HEK293T (cell line): ENCODE measurements at places on chromosomes 4 and X.

DNA sequence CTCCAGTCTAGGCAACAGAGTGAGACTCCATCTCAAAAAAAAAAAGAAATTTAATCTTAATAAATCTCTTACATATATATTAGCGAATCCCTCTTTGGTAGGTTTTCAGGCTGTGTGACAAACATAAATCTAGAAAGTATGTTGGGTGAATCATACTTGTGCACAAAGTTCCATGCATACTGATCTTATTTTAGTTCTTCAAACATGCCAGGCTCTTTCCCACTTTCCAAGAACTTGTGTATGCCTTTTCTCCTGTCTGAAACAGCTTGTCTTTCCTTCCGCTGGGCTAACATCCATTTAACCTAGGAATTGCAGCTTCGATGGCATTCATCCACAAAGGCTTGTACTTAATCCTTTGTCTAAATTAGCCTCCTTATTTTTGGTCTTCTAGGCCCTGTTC lies 156.6 kb upstream of the CASK start:
- no peak for DNase-seq

GRCh38 chr4:24482871-24483270 lies 101.5 kb downstream of the DHX15 start:
- DNase-seq, result no peak

- DNase-seq, result no peak
These were observed 42.2 kb downstream of the SMARCA5 start for GRCh38 chr4:143555676-143556075.

- no peak for DNase-seq
These were observed 562.8 kb downstream of the FSTL5 start for GRCh38 chr4:161601011-161601410.

DNA sequence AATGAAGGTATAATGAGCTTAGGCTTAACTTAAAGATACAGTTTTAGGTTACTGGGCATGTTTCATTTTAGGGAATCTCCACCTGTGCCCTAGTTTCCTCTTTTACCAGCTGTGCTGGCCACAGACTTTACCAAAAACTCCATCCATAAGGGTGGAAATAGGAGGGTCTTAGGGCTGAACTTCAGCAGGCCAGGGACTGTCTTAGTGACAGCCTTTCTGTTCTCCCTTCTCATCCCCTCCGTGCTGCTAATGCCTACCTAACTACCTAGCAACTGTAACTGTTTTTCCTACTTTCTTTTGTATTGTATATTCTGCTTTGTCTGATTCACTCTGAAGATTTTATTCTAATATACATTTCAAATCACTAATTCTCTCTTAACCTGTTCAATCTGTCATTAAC lies 1375.3 kb downstream of the PCDH18 start:
- DNase-seq, result no peak

DNA sequence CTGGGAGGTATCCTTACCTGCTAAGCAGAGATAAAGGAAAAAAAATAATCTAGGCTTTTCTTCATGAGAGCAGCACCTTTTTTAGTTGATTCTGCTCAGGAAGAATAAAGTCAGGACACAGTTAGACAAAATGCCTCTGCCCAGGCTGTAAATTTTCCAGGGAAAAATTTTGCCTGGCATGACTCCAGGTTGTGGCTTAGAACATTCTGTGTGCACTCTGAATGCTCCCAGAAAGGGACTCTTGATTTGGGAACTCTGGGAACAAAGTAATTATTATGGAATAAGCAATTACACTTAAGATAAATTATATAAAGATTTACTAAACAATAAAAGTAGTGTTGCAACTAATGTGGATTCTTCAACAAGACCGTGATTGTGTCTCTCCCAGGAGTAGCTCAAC lies 826.2 kb upstream of the TENM3 start:
- no peak for DNase-seq

- DNase-seq, result no peak
These were observed 489.7 kb upstream of the CNKSR2 start for GRCh38 chrX:20884565-20884964.

DNA sequence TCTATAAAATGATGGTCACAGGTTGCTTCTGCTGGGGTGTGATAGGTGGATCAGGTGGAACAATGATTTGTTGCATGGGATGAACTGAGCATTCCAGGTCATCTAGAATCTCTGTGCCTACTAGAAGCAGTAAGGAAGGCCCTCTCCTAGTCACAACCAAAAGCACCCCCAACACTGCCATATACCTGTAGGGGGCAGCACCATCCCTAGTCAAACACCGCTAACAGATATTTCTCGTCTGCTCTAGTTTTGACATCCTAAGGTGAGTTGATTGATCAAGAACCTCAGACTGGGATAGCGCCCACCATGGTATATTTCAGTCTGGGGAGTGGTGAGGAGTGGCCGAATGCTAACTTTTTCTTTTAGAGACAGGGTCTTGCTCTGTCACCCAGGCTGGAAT lies 160.2 kb downstream of the NHS start:
- peak; percentile 61 for DNase-seq

DNA sequence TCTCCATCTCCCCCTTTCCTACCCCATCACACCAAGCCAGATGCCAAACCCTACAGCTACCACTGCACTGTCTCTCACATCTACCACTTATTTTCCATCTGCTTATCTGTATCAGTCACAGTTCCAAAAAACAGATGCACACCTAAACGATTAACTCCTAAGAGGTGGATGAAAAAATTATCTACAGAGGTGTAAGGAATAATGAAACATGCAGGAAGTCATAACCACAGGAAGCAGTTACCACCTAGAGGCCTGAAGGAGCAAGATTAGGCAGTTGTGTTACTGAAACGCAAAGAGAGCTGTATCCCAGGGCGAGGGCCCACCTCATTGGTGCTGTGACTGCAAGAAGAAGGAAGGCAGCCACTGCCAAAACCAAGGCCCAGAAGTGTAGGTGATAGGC lies 87.8 kb upstream of the FAM241A start:
- no peak for DNase-seq

GRCh38 chrX:150544835-150545770 lies 23.3 kb upstream of the MTM1 start:
- DNase-seq, result no peak

DNA sequence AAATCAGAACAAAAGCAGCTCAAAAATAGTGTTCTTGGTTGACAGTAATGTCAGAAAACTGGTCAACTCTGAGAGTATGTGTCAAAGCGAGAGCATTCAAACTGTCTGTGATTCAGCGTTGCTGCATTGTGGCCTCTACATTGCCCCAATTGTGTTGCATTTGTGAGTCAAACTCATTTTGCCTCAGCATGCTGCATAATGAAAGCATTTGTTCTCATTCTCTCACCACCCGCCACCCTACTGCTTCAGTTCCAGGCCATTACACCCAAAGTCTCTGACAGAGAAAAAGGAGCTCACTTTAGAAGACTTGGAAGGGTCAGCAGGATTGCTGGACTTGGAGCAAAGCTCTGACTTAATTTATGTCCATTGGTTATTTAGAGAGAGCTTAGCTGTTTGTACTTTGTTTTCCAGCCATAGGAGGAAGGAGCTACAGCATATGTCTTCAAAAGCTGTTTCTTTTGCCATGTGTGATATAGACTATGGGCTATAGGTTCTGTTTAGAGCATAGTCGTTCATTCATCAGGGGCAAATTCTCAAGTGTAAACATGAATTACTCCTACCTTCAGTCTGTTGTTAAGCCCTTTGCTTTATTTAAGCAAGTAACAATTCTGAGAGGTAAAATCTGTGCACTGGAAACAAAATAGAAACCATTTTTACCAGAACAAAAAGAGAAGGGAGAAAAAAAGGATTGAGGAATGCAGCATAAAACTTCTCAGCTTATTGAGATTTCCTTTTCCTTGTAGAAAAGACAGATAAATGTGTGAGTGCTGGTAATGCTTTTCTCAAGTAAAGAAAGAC lies 153.4 kb upstream of the ANK2 start:
- DNase-seq, result no peak

GRCh38 chr4:48780865-48781214 lies 761 bp upstream of the FRYL start:
- DNase-seq, result no peak

- DNase-seq, result no peak
These were observed 112.9 kb upstream of the C1QTNF7 start for GRCh38 chr4:15314974-15315373.

DNA sequence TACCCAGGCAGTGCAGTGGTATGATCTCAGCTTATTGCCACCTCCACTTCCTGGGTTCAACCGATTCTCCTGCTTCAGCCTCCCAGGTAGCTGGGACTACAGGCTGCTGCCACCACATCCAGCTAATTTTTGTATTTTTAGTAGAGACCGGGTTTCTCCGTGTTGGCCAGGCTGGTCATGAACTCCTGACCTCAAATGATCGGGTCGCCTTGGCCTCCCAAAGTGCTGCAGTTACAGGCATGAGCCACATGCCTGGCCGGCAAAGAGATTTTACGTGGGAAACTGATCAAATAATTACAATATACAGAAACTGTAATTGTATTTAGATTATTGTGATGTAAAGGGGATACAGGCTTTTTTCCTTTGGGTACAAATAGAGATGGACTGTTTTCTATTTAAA lies 33.7 kb downstream of the RBPJ start:
- no peak for DNase-seq

DNA sequence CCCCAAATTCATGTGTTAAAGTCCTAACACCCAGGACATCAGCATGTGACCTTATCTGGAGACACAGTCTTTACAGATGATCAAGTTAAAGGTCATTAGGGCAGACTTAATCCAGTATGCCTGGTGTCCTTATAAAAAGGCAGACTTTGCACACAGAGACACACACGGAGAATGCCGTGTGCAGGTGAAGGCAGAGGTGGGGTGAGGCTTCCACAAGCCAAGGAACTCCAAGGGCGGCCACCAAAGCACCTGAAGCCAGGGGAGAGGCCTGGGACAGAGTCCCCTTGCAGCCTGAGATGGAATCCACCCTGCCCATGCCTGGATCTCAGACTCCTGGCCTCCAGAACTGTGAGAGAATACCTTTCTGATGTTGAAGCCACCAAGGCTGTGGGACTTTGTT lies 26.1 kb upstream of the SORCS2 start:
- no peak for DNase-seq

- no peak for DNase-seq
These were observed 11.7 kb upstream of the CLDN34 start for GRCh38 chrX:9955506-9955905.

GRCh38 chr4:176443117-176443516 lies 123.4 kb downstream of the SPCS3 start:
- DNase-seq, result no peak

DNA sequence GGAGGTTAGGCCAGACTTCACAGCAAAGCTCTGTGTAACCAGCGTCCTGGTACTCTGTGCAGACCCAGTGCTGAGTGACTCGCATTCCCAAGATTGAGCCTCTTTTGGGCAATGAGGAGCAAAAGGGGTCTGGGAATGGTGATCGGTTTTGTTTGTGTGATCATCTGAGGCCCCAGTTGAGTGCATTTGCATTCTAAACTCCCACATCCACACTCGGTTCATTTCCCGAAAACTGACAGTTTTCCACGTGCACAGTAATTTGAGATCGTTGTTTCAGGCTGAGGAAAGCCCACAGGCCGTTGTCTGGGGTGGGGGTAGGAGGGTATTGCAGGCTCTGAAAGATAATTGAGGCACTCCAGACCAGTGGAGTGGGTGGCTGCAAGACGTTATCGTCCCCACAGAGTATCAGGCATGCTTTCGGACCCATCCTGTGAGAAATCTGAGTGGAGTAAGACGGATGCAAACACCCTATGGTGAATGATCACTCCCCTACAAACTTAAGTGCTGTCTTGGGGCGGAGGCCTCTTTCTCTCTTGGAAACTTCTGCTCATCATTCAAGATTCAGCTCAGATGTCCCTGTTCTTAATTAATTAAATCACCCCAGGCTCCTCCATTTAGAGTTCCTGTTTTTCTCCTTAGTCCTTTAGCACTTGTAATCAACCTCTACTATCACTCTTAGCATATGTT lies 96.1 kb downstream of the AFF1 start:
- DNase-seq, result no peak

DNA sequence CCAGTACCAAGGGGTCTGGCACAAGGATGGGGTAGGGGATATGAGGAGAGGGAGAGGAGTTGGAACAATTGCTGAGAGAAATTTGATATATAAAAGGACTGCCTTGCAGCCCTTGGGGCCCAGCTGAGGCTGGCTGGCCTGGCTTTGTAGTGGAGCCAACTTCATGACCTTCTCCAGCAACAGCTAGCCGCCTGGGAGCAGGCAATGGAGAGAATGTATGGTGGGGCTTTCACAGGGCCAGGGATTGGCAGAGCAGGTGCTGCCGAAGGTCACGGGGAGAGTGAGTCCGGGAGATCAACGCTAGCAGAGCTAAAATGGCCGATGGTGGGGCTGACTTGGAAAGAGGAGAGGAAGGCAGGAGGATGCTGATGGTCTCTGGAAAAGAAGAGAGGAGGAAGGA lies 120.4 kb upstream of the SMIM10 start:
- no peak for DNase-seq

DNA sequence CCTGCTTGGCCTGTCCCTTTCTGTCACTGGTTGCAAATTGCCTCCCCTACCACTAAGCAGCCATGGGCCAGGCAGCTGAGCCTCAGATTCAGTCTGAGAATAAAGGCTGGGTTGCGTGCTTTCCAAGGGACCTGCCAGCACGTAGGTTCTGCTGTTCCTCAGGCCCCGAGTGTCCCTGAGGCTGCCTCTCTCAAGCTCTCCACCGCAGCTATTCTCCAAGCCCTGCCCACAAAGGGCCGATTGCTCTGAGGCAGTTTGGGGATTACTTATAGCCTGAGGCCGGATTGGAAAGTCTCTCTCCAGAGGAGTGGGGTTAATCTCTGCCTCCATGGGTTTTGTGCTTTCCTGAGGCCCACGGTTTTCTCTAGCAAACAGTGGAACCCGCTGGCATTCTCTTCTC lies 590.7 kb downstream of the BCOR start:
- no peak for DNase-seq

- peak; percentile 8 for DNase-seq
These were observed 45.6 kb downstream of the MAOB start for GRCh38 chrX:43836435-43837184.

DNA sequence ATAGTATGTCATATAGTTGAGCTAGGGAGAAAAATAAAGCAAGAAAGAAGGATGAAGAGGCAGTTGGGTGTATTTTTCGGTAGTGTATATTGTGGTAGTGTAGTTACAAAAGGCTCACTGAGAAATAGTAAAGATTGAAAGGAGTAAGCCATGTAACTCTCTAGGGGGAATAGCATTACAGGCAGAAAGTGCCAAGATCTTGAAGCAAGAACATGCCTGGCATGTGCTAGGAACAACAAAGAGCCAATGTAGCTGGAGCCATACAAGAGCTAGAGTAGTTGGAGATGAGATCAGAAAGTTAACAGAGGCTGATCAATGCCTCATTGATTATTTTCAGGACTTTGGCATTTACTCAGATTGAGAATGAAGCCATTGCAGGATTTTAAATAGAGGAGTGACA lies 3.0 kb downstream of the ABCE1 start:
- no peak for DNase-seq

- DNase-seq, result no peak
These were observed 100.3 kb downstream of the SLC34A2 start for GRCh38 chr4:25755911-25756310.

DNA sequence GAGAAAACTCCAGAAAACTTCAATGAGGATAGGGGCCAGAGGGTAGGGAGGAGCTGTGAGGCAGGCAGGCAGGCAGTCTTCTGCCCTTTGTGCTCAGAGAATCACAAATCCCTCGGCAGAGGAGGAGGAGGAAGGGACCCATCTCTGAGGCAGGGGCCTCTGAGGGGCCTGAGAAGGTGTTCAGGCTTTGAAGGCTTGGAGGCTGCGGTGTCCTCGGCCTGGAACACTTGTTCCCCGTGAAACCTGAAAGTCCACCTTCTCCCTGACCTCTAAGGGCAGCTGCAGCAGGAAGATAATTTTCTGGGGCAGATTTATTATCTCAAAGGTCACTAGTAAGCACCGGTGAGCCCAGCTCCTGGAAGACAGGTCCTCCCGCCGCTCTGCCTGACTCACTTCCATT lies 200.3 kb upstream of the BCOR start:
- no peak for DNase-seq
